Body of pancreas (tissue), 4 donors: ENCODE measurements at places on chromosomes 5 and 9. TPM values are rescaled to one million over a fixed set of nuclear protein-coding genes. Genes with fewer than 3 reads are reported as not detected.

- H3K4me3 ChIP-seq: no peak overlapping the region
- no peak for DNase-seq
- H3K4me1 ChIP-seq: peaks cover 71% of the 10 kb centered on the region
- no peaks in the 10 kb centered on the region for H3K36me3 ChIP-seq
- H3K27me3 ChIP-seq: no peaks in the 10 kb centered on the region
- no peak overlapping the region for H3K27ac ChIP-seq
These were observed 6.9 kb downstream of the ELL2 start for GRCh38 chr5:95954716-95955115.

DNA sequence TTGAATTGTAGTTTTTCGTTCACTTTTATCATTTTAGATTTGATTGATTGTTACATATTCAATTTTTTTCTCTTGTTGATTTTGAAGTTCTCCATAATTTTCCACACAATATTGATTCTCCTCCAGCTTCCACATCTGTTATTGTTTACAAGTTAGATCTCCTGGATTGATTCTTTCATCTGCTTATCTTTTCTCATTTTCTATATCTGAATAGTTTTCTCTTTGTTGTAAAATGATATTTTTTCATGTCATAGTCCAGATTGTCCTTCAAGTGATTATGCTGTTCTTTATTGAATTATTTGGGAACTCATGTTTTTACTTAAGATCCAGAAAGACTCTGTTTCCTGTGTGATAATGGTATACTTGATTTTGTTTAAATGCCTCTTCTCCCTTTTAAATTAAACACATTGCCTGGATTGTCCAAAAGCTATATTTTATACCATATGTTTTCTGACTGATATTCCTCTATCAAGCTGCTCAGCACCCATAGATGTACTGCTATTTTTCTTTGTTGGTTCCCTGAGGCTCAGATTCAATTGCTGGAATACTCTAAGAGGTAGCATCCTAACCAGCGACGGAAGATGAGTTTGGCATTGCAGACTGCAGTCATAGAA is 206.6 kb upstream of the PRR16 start:
- no peak for DNase-seq
- H3K4me3 ChIP-seq: no peak overlapping the region
- H3K27ac ChIP-seq: no peak overlapping the region
- H3K36me3 ChIP-seq: no peaks in the 10 kb centered on the region

DNA sequence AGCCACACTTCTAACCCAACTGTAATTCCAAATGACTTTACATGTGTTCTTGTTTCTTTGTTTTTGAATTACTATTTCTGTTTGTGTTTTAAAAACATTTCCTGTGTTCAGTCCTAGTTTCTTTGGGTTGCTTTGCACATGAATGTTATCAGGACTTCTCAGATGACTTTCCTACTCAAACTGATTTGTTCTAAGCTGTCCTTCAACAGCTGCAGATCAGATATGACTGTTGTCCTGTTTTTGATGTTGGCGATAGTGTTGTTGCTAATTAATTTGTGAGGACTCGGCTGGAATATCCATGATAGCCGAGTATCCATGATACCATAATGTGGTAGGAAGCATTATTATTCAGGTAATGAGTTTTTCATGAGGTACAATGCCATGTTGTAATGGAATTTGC is 98.6 kb downstream of the CHSY3 start:
- no peak overlapping the region for H3K4me3 ChIP-seq
- DNase-seq: no peak
- H3K27ac ChIP-seq: no peak overlapping the region
- no peaks in the 10 kb centered on the region for H3K36me3 ChIP-seq
- H3K27me3 ChIP-seq: no peaks in the 10 kb centered on the region

DNA sequence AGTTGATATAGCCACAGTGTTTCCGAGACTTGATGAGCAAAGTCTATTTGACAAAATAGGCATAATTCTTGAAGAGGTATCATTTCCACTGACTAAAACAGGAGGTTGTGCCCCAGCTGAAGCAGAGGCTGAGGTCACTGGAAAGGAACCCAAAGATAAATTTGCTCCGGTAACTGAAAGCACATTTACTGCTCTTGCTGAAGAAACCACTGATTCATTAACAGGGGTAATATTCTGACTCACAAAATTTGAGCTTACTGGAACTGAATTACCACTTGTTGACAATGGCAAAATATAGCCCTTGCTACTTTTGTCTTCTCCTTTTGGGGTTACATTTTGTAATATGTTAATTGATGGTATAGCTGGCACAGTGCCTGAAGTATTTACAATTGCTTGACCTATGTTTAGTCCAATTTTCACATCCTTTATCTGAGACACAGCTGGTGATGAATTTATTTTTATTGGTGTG is 30.2 kb downstream of the MLANA start:
- no peaks in the 10 kb centered on the region for H3K36me3 ChIP-seq
- no peak overlapping the region for H3K27ac ChIP-seq

GRCh38 chr9:117777823-117778222 is 73.6 kb downstream of the TLR4 start:
- no peaks in the 10 kb centered on the region for H3K36me3 ChIP-seq
- no peak overlapping the region for H3K4me3 ChIP-seq
- H3K27me3 ChIP-seq: no peaks in the 10 kb centered on the region
- H3K27ac ChIP-seq: no peak overlapping the region
- DNase-seq: no peak

The KCNIP1 gene
- 0.99 TPM for total RNA-seq

- no peaks in the 10 kb centered on the region for H3K36me3 ChIP-seq
- H3K4me3 ChIP-seq: no peak overlapping the region
- H3K27me3 ChIP-seq: no peaks in the 10 kb centered on the region
- DNase-seq: no peak
- no peak overlapping the region for H3K27ac ChIP-seq
These were observed 32.9 kb upstream of the GOLGA1 start for GRCh38 chr9:124973807-124974206.

DNA sequence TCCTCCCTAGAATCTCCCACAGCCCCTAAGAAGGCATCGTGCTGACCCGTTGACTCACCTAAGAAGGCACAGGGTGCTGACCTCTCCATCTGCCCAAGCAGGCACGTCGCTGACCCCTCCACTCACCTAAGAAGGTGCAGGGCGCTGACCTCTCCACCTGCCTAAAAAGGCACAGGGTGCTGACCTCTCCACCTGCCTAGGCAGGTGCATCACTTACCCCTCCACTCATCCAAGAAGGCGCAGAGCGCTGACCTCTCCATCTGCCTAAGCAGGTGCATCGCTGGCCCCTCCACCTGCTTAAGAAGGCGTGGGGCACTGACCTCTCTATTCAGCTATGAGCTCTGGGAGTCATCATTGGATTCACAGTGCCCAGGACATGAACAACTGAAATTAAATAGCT is 54.4 kb upstream of the FCN1 start:
- H3K27me3 ChIP-seq: peaks cover 11% of the 10 kb centered on the region
- DNase-seq: no peak
- H3K27ac ChIP-seq: no peak overlapping the region

DNA sequence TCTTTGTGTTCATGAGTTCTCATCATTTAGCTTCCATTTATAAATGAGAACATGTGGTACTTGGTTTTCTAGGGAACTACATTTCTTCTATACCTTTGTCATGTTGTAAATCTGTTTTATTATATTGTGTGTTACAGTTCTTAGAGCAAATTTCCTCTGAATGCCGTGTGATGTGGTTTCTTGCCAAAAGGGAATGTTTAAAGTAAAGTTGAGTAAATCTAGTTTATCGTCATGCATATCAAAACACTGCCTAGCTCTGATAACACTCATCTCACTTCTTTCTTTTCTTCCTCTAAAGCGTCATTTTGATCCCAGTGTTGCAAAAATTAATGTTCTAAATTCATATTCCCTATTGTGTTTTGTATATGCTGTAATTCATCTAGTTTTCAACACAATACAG is 295.4 kb upstream of the HAPLN1 start:
- H3K27me3 ChIP-seq: no peaks in the 10 kb centered on the region
- H3K4me1 ChIP-seq: no peaks in the 10 kb centered on the region
- H3K4me3 ChIP-seq: no peak overlapping the region

- no peak for DNase-seq
- no peak overlapping the region for H3K4me3 ChIP-seq
- no peak overlapping the region for H3K27ac ChIP-seq
- H3K27me3 ChIP-seq: no peaks in the 10 kb centered on the region
- H3K4me1 ChIP-seq: peaks cover 63% of the 10 kb centered on the region
- no peaks in the 10 kb centered on the region for H3K36me3 ChIP-seq
These were observed 30.9 kb downstream of the SH3RF2 start for GRCh38 chr5:145967296-145967695.

DNA sequence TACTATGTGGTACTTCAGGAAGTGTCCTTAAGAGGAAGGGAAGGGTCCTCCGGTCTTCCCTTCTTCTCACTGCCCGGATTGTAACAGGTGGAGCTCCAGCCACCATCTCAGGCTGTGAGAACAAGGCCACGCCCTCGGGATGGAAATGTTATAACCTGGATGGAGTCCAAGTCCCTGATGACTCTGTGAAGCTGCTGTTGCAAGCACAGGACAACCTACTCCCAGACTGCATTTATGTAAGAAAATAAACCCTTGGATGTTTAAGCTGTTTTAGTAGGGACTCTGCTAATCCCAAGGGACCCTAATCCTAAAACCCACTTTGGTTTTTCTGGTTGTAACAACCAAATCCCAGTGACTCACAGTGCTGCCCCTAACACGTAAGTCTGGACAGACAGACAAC is 221.6 kb downstream of the ACTL7B start:
- H3K36me3 ChIP-seq: no peaks in the 10 kb centered on the region
- H3K27me3 ChIP-seq: no peaks in the 10 kb centered on the region
- no peaks in the 10 kb centered on the region for H3K4me1 ChIP-seq
- no peak overlapping the region for H3K4me3 ChIP-seq

DNA sequence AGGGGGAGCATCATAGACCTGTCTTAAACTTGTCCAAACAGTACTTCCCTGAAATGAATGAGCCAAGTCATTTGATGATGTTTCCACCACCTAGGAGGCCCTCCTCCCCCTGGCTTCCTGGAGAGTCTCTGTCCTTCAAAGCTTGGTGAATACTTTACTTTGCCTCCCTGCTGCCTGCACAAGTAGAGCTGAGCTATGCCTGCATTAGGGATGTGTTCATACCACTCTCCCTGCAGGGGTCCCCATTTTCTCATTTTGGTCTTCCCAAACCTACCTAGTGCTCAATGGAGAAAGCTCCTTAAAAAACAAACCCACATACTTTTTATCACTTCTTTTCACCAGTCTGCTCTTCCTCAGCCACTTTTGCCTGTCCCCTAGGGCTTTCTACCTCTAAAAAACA is 7.7 kb downstream of the CCNI2 start:
- DNase-seq: no peak
- H3K36me3 ChIP-seq: peaks cover 3% of the 10 kb centered on the region
- H3K4me3 ChIP-seq: no peak overlapping the region
- no peaks in the 10 kb centered on the region for H3K4me1 ChIP-seq

DNA sequence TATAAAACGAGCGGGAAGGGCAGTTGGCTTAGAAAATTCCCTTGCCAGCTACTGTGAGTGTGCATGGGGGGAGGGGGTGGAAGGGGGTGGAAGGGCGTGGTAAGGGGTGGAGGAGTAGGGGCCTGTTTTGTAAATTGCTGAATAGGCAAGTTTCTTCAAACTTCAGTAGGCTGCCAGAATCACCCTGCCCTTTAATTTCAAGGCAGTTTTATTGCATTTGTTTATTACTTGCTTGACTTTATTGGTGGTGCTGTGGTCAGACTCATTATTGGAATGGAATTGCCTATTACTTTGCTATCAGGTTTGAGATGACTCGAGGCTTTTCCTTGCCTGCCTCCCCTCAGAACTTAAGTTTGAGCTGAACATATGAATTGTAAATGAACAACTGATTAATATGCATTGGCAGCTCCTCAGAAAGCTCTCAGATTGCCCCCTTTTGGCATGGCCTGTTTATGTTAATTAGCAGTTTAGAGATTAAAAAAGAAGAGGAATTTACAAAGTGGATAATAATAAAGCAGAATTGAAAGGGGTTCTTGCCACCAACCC is 76.0 kb downstream of the SEMA6A start:
- H3K27ac ChIP-seq: no peak overlapping the region
- H3K27me3 ChIP-seq: no peaks in the 10 kb centered on the region
- H3K36me3 ChIP-seq: no peaks in the 10 kb centered on the region
- no peaks in the 10 kb centered on the region for H3K4me1 ChIP-seq
- no peak for DNase-seq

GRCh38 chr9:137411260-137411644 is 11.7 kb downstream of the EXD3 start:
- DNase-seq: no peak
- H3K36me3 ChIP-seq: no peaks in the 10 kb centered on the region
- peak overlapping the region; percentile 47 for H3K27ac ChIP-seq
- no peaks in the 10 kb centered on the region for H3K27me3 ChIP-seq

DNA sequence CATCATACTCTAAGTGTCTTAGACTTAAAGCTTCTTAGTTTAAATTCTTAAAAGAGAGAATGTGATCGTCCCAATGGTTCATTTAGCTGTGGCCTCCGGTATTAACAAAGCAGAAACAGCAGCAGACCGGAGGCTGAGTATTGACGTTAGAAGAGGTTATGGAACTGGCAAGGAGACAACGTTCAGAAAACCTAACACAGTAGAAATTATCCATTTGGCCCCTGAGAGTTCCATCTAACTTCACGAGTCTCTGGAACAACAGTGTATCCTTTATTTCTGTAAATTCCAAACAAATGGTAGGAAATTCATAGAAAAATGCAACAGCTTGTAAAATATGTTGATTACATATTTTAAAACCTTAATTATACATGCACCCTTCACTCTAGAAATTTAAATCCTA is 107.3 kb upstream of the PTGER4 start:
- H3K27me3 ChIP-seq: no peaks in the 10 kb centered on the region
- no peak overlapping the region for H3K4me3 ChIP-seq
- H3K36me3 ChIP-seq: no peaks in the 10 kb centered on the region

DNA sequence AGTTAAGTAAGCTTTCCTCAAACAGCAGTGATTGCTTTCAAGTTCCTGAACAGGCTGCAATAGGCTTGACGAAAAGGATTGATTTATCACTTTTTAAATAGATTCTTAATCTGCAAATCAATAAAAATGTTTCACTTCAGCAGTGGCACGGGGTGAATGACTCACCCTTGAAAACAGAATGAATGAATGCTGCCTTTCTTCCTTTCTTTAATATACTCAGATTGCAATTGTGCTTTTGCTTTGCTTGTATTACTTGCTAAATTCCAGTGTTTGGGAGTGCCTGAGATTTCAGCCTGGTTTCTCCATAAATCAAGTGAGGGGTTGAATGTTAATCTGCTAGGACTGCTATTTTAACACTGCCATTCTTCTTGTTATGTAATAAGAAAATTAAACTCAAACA is 1293.8 kb downstream of the PTPRD start:
- H3K27ac ChIP-seq: no peak overlapping the region
- H3K4me3 ChIP-seq: no peak overlapping the region
- no peaks in the 10 kb centered on the region for H3K4me1 ChIP-seq

GRCh38 chr5:67910546-67910945 is 305.0 kb upstream of the PIK3R1 start:
- H3K27ac ChIP-seq: no peak overlapping the region
- no peaks in the 10 kb centered on the region for H3K36me3 ChIP-seq
- H3K4me1 ChIP-seq: no peaks in the 10 kb centered on the region
- DNase-seq: no peak
- no peaks in the 10 kb centered on the region for H3K27me3 ChIP-seq

The CNTFR gene
- 16.8 TPM for total RNA-seq

DNA sequence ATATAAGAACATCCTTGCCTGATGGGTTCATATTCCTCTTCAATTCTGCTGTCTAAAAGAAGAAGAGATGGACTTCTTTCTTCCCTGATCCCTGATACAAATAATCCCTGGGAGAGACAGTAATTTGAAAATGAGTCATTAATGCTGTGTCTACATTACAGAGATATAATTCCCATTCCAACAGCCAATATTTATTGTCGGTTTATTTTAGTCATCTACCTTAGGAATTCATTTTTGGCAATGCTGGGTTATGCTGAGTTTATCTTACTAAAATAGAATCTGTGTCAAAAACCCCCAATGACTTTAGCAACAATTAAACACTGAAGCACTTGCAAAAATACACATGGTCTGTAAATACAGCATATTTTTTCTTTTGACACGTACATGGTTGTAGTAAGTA is 23.9 kb downstream of the ZNF474 start:
- no peak overlapping the region for H3K27ac ChIP-seq
- H3K36me3 ChIP-seq: no peaks in the 10 kb centered on the region
- no peak overlapping the region for H3K4me3 ChIP-seq
